Mesenteric fat pad (tissue), 1 donor: ENCODE measurements at places on chromosomes 7 and 10. TPM values are rescaled to one million over a fixed set of nuclear protein-coding genes. Genes with fewer than 3 reads are reported as not detected.

The PHYHIPL gene
- not detected for total RNA-seq

The INMT gene
- 44.0 TPM for total RNA-seq

The SPDYE6 gene
- total RNA-seq: not detected

The SLC18A2 gene
- total RNA-seq: 0.42 TPM

The HTR5A gene
- total RNA-seq: not detected

The CTAGE6 gene
- total RNA-seq: 0.29 TPM

The PIK3AP1 gene
- total RNA-seq: 17.7 TPM

The PTF1A gene
- not detected for total RNA-seq

The ZPBP gene
- total RNA-seq: not detected

The KNDC1 gene
- 0.13 TPM for total RNA-seq

The LFNG gene
- 43.8 TPM for total RNA-seq

The C7orf33 gene
- not detected for total RNA-seq

The SFTPD gene
- total RNA-seq: not detected

The THSD7A gene
- total RNA-seq: 6.0 TPM

The BICC1 gene
- 17.0 TPM for total RNA-seq

The GDF2 gene
- not detected for total RNA-seq

The PKD1L1 gene
- 0.58 TPM for total RNA-seq

The TSPAN12 gene
- 7.2 TPM for total RNA-seq

The PDE6C gene
- total RNA-seq: not detected

The EEPD1 gene
- total RNA-seq: 18.5 TPM

The PTPRZ1 gene
- 0.48 TPM for total RNA-seq

The DPYSL4 gene
- 1.8 TPM for total RNA-seq

The CARD11 gene
- 0.42 TPM for total RNA-seq

The NDUFB2 gene
- 202 TPM for total RNA-seq

The NEUROG3 gene
- 0.71 TPM for total RNA-seq

The CXCL12 gene
- total RNA-seq: 347 TPM

The ARMC3 gene
- total RNA-seq: not detected

The SDK1 gene
- 7.5 TPM for total RNA-seq

The HTR7 gene
- 0.74 TPM for total RNA-seq

The LIPK gene
- total RNA-seq: not detected

The CYP17A1 gene
- total RNA-seq: not detected

The GRB10 gene
- total RNA-seq: 95.7 TPM

The PBLD gene
- total RNA-seq: 9.2 TPM

The CALCR gene
- total RNA-seq: 0.51 TPM

The OR2A5 gene
- total RNA-seq: not detected

The CPA5 gene
- not detected for total RNA-seq

The PDE1C gene
- 2.2 TPM for total RNA-seq

The FAM24B gene
- total RNA-seq: 0.67 TPM

The BRAF gene
- total RNA-seq: 34.7 TPM

The CALY gene
- not detected for total RNA-seq

The COL28A1 gene
- total RNA-seq: 0.22 TPM

The NCF1 gene
- total RNA-seq: 8.6 TPM

The OLAH gene
- 2.0 TPM for total RNA-seq

The TRIM24 gene
- 10.5 TPM for total RNA-seq

The ADCK2 gene
- 13.3 TPM for total RNA-seq
